ENCODE measurements at places on chromosomes 16 and 17. TPM values are rescaled to one million over a fixed set of nuclear protein-coding genes. Genes with fewer than 3 reads are reported as not detected.

The ZSCAN32 gene
- total RNA-seq = 20.2 TPM

DNA sequence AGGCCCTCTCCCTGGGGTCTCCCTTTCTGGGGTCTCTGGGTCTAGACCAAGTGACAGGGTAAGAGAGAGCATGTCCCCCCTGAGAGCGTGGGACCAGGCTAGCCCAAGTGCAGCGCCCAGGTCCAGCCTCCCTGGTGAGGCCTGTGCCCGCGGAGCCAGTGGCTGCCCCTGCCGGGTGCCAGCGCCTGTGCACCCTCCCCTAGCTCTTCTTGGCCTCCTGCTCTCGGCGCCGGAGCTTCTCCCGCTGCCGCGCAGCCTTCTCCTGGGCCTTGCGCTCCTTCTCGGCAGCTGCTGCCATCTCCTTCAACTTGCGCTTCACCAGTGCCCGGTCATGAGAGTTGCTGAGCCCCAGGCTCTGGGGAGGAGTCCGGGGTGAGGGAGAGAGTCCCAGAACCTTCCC lies 17.3 kb downstream of the SAMD14 start:
- DNase-seq = no peak

DNA sequence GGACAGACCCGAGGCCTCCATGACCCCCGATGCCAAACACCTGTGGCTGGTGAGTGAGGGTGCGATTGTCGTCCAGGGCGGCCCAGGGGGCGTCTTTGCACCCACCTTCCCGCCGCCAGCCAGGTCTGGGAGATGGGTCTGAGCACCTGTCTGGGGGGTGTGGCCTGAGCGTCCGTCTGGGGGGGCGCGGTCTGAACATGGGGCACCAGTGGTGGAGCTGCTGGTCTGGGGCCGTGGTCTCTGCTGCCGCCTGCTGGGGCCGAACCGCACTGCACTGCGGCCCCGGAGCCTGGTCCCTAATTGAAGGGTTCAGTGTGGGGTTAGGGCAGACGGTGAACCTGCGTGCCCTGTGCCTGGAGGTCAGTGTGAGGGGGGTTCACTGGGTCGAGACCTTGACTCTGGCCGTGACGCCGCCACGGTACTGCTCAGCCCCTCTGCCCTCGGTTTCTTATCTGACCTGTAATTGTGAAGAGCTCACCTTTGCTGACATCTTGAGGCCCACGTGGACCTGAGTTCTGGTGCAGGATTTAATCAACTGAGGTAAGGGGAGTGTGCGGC lies 12.6 kb upstream of the TCF25 start:
- DNase-seq = peak; percentile 61

DNA sequence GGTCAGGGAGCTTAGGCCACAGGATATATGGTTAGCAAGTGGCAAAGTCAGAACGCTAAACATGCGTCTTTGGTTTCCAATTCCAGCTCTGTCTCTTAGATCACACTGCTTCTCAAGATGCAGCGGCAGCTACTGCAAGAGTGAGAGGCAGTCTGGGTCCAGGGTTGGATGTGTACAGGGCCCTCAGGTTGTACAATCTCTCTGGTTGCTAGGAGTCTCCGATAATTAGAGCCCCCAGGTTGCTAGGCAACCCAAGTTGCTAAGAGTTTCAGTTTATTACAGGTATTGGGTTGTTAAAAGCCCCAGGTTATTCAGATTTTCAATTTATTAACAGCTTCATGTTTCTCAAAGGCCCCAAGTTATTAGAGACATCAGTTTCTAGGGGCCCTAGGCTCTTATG lies 15.5 kb upstream of the SPACA3 start:
- DNase-seq = no peak

GRCh38 chr16:13959626-13960025 lies 39.7 kb downstream of the ERCC4 start:
- no peak for DNase-seq

The NPIPB13 gene
- total RNA-seq = 2.1 TPM

DNA sequence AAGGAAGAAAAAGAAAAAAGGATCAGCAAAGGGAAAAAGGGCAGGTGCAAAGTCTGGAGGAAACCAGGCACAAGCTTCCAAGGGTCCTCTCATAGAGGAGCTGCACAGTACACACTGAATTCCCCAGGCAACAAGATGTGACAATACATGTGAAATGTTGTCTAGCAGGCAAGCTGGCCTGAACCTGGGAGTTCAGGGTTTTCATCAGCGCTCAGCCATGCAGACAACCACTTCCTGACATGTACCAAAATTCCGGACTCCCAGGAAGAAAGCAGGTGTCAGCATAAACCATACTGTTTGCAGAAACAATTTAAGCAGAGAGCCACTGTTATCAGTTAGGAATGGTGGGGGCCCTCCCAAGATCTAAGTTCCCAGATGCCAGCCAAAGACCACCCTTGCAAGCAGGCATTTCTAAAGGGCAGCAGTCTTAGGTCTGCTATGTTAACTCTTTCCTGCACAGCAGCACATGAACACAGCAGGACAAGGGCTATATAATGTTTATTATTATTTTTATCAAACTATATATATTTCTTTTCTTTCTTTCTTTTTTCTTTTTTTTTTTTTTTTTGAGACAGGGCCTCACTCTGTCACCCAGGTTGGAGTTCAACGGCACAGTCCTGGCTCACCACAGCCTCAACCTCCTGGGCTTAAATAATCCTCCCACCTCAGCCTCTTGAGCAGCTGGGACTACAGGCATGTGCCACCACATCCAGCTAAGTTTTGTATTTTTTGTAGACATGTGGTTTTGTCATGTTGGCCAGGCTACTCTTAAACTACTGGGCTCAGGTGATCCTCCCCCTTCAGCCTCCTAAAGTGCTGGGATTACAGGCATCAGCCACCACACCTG lies 10.1 kb downstream of the TK2 start:
- peak; percentile 74 for DNase-seq

The SLFN11 gene
- total RNA-seq = 39.0 TPM

The FN3K gene
- total RNA-seq = 7.2 TPM

The HIGD1B gene
- not detected for total RNA-seq

The CDK5R1 gene
- total RNA-seq = 0.78 TPM

- DNase-seq = no peak
These were observed 7.9 kb downstream of the SOCS1 start for GRCh38 chr16:11248133-11248532.

DNA sequence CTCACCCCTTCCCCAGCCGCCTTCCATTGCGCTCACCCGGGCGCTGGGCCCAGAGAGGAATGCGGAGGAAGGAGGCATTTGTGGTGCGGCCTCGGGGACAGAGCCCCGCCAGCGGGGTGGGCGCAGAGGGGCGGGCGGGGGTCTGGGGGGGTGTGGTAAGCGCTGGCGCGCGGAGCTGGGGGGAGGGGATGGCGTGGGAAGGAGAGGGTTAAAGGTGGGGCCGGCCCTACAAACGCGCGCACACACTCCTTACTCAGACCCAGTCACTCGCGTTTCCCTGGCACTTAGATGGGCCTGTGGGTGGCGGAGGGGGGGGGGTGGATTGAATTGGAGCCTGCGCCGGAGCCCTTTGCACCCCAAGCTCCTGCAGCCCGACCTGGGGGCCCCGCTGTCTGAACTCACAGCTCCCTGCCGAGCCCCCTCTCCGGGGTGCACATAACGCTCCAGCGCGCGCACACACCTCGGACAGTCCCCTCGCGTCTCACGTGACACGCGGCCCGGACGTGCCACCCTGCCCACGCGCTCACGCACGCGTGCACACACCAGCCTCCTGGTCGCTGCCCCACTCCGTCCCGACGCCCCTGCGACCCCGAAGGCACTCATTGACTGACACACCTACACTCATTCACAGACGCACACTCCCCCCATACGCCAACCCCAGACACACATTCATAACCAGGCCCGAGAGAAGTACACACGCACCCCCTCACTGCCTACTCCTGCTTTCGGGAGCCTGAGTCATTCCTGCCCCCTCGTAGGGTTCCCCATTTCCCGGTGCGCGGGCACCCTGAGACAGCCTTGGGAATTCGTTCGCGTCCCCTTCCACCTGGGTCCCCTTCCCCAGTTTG lies 844 bp downstream of the TBKBP1 start:
- DNase-seq = peak; percentile 74

The PDIA2 gene
- 0.81 TPM for total RNA-seq

DNA sequence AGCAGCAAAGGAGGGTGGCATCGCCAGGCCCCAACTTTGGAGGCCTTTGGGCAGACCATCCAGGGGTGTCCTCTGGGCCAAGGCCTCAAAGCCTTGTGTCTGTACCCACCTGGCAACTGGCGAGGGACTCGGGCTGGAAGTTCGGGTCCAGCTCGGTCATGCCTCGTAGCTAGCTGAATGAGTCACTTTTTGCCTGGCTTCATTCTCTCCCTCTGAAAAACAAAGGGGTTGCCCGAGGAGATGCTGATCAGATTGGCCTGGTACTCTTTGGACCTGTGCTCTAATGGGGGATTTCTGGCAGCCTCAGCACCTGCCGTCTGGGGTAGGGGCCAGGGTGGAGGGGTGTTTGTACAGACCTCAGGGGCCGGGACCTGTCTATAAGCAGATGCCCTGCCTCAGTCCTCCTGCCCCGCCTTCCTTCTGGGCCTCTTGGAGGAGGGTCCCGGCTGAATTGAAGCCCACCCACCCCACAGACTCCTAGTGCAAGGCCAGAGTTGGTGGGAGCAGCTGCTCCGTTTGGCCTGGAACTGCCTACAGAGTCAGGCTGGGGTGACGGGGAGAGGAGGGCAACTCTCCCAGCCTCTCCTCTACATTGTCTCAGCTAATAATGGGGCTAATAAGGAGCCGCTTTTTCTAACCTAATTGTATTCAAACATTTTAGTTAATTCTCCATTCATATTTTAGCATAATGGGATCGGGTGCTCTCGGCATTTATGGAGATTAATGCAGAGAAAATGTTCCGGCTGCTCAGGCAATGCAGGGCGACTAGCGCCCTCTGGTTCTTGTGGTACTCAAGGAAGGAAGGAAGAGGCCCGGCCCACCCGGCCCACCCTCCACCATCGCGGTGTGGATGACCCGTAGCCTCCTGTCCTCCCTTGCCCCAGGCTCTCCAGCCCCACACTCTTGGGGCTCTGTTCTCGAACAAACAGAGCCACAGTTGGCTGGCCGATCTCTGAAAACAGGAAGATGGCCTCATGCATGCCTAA lies 21.4 kb upstream of the ABCC3 start:
- DNase-seq = peak; percentile 40

DNA sequence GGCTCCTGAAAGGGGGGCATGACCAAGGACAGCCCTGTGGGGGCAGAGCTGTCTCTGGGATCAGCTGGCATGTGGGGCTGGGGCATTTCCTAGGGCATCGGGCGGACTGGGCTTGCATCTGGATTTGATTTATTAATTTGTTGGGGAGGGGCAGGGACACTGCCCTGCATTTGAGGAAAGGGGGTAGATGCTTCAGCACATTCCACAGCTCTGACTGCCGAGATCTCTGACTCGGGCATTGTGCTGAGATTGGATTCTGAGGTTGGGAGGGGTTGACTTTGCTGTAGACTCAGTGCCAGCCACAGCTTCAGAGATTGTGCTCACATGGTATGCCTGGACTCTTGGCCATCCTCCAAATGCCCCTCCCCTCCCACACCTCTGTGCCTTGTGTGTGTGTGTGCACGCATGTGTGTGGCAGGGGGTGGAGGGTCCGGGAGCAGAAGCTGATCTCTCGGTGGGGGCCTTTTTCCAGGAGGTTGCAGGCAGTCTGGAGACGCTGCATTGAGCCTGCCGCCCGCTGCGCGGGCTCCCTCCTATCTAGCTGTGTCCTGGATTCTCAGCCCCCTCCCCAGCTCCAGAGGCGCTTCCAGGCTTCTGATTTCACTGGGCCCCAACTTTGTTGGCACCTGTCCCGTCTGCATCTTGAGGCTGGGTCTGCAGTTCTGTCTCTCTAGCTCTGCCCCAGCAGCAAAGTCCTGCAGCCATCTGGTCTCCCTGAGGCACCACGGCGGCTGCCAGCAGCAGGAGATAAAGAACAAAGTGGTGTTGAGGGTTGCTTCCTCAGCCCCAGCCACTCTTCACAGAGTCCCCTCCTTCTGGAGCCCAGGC lies 14.9 kb downstream of the IGFBP4 start:
- peak; percentile 80 for DNase-seq

GRCh38 chr17:37417852-37418251 lies 11.2 kb downstream of the TADA2A start:
- no peak for DNase-seq

DNA sequence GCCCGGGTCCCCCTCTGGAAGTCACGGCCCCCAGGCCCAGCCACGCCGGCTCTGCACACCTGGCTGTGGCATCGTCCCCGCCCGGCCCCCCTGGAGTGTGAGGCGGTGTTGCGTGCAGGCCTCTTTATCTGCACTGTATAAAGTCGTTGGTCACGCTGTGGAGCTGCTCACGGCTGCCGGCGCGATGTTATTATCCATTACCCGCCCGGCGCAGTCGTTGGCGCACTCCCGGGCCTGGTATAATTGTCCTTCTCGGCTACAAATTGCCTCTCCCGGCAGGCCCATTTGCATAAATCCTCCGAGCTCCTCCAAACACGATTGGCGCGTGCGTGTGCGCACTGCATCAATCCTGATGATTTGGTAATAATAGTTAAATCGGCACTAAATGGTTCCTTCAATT lies 57.8 kb downstream of the BAHCC1 start:
- no peak for DNase-seq

GRCh38 chr16:50178491-50178941 lies 25.4 kb downstream of the TENT4B start:
- DNase-seq = no peak

The CACNA1H gene
- total RNA-seq = 8.6 TPM

GRCh38 chr17:80316431-80316830 lies 55.8 kb downstream of the RNF213 start:
- DNase-seq = no peak

The KRT32 gene
- total RNA-seq = not detected

Measured in thyroid gland (tissue), 4 donors.